Tibial artery (tissue), 4 donors: ENCODE measurements at places on chromosomes 6 and 20.

GRCh38 chr6:124203812-124204167 is 400.1 kb downstream of the NKAIN2 start:
- DNase-seq = no peak

GRCh38 chr6:9537381-9537780 is 877.5 kb downstream of the TFAP2A start:
- no peak for DNase-seq

DNA sequence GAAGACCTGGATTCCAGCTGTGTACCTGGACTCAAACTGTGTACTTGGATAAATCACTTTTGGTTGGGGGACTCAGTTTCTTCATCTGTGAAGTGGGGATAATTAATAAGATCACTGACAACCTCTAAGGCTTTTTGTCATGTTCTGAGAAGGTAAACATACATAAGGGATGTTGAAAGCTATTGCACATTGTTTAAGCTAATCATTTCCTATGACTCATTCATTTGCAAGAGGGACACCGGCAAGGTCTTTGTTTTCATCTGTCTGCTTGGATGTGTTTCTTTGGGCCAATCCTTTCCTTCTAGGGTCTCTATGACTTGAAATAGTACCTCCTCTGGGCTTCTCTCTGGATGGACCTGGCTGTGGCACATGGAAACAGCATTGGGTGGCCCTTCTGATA is 6.8 kb downstream of the PROKR2 start:
- no peak for DNase-seq

GRCh38 chr20:21063276-21063675 is 42.9 kb downstream of the LINC00237 start:
- DNase-seq = no peak

- DNase-seq = no peak
Measured at GRCh38 chr6:165881806-165882205, 218.8 kb upstream of the PDE10A start.

GRCh38 chr20:40768105-40768504 is 79.1 kb upstream of the MAFB start:
- no peak for DNase-seq

DNA sequence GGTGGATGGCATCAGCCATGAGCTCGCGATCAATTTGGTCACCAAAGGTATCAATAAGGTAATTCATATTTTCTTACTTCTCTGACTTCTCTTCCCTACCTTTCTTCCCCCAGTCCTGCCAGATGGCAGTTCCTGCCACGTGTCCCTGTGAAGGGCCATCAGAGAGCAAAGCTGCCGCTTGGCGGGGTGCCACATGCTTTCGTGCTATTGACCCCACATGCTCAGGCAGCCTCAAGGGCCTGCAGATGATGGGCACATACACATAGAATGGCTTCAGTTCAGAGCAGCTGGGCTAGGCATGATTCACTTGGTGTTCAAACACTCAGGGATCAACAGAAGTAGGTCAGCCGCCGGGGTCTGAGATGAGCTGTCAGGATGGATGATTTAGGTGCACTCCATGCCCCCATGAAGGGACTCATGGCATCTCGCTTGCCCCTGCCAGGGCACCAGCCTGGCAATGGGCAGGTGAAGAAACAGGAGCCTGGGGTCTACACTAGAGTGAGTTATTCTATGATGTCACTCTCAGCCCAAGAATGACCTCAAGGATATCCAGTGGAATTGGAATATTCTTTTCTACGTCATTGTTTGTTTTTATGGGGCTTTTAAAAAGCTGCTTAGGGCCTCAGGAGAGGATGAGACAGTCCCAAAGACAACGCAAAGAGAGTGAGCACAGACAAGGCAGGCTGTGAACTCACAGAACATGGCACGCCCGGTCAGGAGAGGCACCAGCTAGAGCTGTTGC is 25.5 kb downstream of the BANF2 start:
- DNase-seq = no peak

- no peak for DNase-seq
Measured at GRCh38 chr20:34389954-34390555, 27.0 kb downstream of the ITCH start.

- no peak for DNase-seq
Measured at GRCh38 chr20:46291401-46291800, 16.9 kb downstream of the CDH22 start.
